H9 (cell line): ENCODE measurements at places on chromosomes 3 and 15.

DNA sequence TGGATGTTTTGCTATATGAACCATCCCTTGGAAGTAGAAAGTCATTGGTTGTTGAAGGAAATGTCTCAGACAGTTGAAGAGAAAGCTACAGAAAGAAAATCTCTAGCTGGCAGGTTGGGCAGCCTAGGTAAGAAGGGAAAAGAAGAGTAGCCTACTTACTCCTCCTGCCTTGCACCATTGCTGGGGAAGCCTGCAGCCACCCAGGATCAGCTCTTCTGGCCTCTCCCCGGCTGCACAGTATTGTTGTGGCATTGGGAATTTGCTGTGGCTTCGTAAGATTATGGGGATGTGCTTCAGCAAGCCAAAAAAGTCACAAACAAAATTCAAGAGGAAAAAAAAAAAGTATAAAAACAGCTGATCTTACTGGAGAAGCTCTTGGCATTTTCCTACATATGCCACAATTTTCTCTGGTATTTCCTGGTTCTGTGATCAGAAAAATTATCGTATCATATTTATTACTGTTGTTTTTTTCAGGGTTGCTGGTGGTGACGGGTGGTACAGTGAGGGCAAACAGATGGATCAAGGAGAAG lies 154.2 kb downstream of the TIGIT start:
- DNase-seq = no peak

GRCh38 chr3:29370476-29371420 lies 89.9 kb downstream of the RBMS3 start:
- DNase-seq = no peak

DNA sequence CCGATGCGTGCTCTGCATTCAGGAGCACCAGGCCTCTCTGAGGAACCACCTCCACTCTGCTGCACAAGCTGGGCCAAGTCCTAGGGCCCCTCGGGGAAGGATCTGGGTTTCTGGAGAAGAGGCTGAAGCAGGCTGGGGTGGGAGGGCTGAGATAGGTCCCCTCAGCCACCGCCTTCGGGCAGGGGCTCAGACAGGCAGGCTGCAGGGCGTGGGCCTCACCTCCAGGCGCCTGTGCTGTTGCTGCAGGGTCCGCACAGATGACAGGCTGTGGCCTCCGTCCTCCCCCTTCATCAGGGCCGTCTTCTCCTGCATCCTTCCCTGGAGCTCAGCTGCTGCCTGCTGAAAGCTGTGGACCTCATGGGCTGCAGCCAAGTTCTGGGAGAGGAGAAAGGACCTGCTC lies 15.2 kb downstream of the PLA2G4B start:
- DNase-seq = no peak

DNA sequence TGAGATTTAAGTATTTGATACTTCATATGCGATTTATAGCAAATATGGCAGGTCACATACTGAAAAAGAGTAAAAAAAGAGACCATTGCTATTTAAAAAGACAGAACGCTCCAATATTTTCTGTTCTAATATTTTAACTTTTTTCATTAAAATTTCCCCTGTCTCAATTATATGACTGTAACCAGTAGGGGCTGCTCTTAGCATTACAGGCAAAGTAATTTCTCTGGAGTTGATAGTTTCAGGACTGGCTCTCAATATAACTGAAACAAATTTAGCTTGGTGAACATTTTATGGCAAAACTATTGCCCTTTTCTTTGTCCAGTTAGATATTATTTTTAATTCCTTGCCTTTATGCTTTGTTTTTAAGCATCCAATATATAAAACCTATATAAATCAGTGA lies 286.3 kb upstream of the ROBO2 start:
- no peak for DNase-seq

DNA sequence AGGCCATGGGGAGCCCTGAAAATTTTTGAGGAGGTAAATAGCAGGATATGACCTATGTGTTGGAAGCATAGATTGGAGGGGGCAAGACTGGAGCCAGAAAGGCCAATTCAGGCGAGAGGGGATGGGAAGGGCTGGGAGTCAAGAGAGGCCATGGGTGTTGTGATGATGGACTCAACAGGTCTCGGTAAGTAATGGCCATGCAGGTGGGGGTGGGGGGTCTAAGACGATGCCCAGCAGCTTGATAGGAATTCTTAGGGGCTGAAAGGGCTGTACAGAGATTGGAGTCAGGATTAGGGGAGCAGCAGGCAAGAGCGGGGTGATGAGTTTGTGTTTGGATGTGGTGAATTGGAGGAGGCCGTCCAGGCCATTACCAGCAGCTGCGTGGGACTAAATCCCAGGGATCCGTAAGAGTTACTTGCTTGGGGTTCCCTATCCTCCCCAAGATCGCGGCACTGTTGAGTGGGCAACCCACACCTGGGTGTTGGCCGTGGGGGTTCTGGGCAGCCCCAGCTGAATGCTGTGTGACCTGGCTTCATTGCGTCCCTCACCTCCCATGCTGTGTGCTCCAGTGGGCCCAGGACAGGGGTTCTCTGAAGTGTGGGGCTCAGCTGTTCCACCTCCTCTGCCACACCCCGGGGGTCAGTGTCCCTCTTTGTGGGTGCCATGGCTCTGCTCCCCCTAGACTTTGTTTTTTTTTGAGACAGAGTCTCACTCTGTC lies 41.8 kb upstream of the CHRNB4 start:
- DNase-seq = no peak

DNA sequence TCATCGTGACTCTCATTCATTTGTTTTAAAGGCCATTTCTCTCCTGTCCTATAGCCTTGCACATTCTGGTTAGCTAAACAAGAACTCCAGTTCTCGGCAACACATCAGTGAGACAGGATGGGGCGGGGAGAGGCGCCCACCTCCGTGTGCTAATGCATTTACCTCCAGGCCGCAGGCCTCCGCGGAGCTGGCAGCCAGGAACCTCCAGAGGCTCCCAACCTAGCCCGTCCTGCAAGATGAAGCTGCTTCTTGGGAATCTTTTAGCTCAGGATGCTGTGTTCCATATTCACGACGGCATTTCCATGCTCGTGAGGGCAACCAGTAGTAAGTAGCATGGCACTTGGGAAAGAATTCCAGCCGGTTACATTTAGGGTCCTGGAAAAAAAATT lies 47.9 kb downstream of the RGMA start:
- DNase-seq = no peak

- peak; percentile 27 for DNase-seq
These were observed 1.1 kb downstream of the GORASP1 start for GRCh38 chr3:39106281-39106811.

- peak; percentile 65 for DNase-seq
These were observed at the start of gene TEX55 for GRCh38 chr3:119145500-119146167. Gene TEX55, plus strand, starts transcription at chr3:119146165. Its CDS starts 25 bp downstream, at chr3:119146190.

DNA sequence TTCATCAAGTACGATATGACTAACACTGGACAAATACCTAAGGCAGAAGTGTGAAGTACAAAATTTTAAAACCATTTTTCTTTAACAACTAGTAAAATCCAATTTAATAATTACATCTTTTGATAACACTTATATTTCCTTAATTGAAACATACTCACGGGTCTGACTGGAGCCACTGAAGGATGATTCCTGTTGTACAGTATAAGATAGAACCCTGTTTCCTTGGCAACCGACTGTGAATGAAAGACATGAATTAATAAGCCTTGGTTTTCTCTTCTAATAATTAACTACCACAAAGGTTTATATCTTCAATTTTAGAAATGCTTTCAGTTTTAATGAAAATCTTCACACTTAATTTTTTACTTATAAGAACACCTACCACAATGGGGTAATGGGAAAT lies 19.4 kb downstream of the DHX36 start:
- no peak for DNase-seq

GRCh38 chr15:91862891-91863504 lies 9.5 kb downstream of the SLCO3A1 start:
- DNase-seq = no peak

- no peak for DNase-seq
These were observed 6.9 kb upstream of the PSMA4 start for GRCh38 chr15:78533331-78533730.

DNA sequence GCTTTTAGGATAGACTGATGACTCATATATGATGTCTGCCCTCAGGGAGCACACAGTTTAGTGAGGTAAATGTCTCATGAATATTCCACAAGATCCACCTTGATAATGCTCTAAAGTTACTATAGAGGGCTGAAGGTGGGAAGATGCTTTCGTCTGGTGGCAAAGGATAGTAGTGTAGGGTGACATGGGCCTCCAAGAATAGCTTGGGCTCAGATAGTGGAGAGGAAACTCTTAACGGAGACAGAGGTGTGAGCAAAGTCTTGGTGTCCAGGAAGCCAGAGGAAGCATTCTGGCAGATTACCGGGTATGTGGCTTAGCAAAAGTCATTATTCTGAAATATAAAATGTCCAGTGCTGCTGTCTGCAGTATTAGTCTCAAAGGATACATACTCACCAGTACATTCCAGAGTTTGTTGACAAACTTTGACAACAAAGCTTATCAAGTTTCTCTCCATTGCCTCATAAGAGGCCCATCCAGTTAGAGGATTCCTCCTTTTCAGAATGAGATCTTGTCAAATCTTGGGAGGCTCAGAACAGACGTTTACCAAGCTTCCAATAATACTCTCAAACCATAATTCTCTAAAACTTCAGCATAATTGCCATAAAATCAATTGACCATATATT lies 316.7 kb downstream of the LPP start:
- no peak for DNase-seq

DNA sequence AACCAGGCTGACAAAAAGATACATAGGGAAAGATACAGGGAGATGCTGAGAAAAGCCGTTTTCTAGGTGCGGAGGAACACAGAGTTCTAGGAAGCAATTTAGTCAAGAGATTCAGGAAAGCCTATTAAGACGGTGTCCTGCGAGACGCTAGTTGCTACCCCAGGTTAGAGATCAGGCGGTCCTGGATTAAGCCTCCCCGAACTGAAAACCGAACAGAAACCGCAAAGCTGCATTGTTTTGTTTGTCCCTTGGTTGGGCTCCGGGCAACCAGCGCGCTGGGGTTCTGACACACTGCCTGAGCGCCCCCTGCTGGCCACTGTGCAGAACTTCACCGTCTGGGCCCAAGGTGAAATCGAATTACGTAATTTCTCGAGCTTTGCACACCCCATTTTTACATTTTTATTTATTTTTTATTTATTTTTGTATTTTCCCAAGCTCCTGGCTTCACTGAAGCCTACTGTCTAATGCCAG lies 37.3 kb upstream of the NDUFB4 start:
- peak; percentile 87 for DNase-seq

- DNase-seq = no peak
These were observed 52.6 kb upstream of the ATP11B start for GRCh38 chr3:182740710-182741109.

- DNase-seq = no peak
These were observed 3.8 kb upstream of the FRMD4B start for GRCh38 chr3:69389520-69390248.

DNA sequence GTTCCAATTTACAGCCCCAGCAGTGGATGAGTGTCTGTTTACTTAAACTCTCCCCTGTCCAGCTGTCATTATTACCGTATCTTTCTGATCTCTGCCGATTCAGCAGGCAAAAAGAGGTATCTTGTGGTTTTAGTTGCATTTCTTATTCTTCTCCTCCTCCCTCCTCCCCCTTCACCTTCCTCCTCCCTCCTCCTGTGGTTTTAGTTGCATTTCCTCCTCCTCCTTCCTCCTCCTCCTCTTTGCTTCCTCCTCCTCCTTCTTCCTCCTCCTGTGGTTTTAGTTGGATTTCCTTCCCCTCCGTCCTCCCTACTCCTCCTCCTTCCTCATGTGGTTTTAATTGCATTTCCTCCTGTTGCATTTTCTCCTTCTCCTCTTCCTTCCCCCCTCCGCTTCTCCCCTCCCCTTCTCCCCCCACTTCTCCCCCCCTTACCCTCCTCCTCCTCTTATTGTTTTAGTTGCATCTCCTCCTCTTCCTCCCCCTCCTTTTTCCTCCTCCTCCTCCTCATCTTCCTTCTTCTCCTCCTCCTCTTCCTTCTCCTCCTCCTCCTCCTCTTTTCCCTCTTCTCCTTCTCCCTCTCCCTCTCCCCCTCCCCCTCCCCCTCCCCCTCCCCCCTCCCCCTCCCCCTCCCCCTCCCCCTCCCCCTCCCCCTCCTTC lies 25.3 kb upstream of the VPS33B start:
- no peak for DNase-seq

GRCh38 chr3:71269906-71270305 lies 313.6 kb downstream of the FOXP1 start:
- DNase-seq = no peak

GRCh38 chr3:190505381-190506003 lies 8.4 kb upstream of the IL1RAP start:
- DNase-seq = no peak

GRCh38 chr3:45442679-45443253 lies 54.4 kb downstream of the LARS2 start:
- no peak for DNase-seq

GRCh38 chr3:11548721-11549131 lies 95.0 kb downstream of the VGLL4 start:
- no peak for DNase-seq

DNA sequence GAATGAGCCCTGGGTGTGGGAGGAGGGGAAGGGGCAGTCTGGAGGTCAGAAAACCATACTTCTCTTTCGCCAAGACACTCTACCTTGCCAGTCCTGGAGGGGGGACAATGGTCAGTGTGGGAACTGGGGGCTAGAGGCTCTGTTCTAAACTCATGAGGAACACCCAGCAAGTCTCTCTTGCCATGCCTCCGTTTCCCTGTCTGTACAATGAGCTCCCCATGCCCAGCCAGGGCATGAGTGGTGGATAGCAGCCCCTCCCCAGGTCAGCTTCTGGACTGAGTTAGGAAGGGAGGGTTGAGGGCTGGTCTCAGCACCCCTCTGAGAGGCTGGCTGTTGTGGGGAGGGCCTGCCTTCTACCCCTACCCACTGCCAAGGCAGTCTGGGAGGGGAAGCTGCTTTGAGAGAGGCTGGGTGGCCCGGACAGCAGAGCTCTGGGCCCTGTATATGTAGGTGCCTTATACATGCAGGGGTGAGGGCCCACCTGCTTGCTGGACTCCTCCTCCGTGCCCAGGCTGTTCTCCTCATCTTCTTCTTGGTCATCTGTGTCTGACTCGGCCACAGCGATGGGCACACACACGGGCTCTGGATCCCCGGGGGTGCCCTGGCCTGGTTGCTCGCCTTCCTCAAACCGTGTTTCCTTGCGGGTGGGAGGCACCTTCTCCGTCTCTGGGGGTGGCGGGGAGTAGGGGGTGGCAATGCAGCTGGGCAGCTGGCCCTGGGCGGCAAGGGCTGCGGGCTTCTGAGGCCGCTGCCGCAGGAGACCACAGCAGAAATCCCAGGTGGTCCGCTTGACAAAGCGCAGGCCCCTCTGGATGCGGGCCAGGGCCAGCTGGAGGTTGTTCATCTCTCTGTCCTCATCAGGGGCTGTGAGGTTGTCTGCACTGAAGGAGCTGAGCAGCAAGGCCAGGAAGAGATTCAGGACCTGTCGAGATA lies 68.8 kb downstream of the SCN5A start:
- DNase-seq = peak; percentile 18

GRCh38 chr15:60343221-60343970 lies 54.4 kb downstream of the ANXA2 start:
- no peak for DNase-seq

- DNase-seq = no peak
These were observed 3.9 kb downstream of the NUSAP1 start for GRCh38 chr15:41336549-41336948.

DNA sequence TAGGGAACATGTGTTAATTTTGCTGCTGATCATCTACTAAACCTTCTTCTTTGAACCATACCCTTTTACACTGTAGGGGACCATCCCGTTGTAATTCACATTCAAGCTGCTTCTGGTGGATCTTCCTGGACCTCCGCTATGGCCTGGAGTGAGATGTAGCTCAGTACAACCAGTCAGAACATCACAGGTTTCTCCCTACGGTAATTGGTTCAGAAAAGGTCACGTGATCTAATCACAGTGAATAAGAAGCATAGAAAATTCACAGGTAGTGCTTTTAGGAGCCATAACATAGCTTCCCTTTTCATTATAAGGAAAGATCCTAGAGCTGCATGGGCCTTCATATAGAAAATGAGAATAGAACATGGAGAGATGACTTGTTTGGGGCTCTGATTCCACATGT lies 320.8 kb upstream of the PDZRN3 start:
- no peak for DNase-seq

- no peak for DNase-seq
These were observed 581.4 kb upstream of the TBL1XR1 start for GRCh38 chr3:177778633-177779032.
